G401 (cell line): ENCODE measurements at places on chromosomes 2 and 18. TPM values are rescaled to one million over a fixed set of nuclear protein-coding genes. Genes with fewer than 3 reads are reported as not detected.

GRCh38 chr2:240372101-240372500 lies 63.4 kb upstream of the GPC1 start:
- no peak for DNase-seq

The CYS1 gene
- 11.2 and 14.1 TPM in 2 replicates for total RNA-seq

GRCh38 chr2:28269019-28269784 lies 123.5 kb upstream of the FOSL2 start:
- DNase-seq = no peak

DNA sequence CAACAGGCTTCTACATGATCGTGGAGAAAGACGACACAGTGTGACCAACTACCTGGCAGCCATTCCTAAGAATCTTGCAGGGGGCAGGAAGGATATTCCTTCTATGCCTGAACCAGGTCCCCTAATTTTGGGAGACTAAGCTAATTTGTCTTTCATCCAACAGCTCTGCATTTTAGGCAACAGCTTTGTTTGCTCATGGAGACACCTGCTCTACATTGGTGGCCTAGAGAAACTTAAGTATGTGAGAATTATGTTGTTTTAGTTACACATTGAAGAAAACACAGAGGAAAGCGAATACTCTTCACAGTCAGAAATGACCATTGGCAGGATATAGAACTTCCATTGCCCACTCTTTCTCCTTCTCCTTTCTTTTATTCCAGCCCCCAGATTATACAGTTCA lies 75.2 kb downstream of the ASXL3 start:
- no peak for DNase-seq

The OR6B3 gene
- not detected in 2 replicates for total RNA-seq

The KCNK3 gene
- not detected in 2 replicates for total RNA-seq

GRCh38 chr2:96760986-96761832 lies 507 bp downstream of the CNNM4 start:
- peak; percentile 56 for DNase-seq

The NPC1 gene
- total RNA-seq = 24.3 and 31.8 TPM in 2 replicates

The CCL20 gene
- total RNA-seq = not detected in 2 replicates

The NCKAP5 gene
- not detected in 2 replicates for total RNA-seq

DNA sequence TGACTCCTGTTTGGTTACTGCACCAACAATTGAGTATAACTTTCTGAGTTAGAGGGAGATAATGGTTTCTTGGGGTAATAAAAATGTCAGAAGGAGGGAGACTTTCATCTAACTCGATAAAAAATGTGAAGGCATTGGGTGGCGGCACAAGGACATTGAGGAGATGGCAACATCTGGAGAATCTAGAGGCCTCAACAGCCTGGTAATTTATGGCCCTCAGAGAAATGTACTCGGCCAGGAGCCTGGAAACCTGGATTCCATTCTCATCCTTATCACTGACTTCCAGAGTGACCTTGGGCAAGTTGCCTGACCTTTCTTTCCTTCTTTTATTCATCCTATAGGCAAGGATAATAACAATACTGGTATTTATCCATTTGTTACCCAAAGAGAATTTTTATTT lies 173.5 kb upstream of the MEX3C start:
- DNase-seq = no peak

DNA sequence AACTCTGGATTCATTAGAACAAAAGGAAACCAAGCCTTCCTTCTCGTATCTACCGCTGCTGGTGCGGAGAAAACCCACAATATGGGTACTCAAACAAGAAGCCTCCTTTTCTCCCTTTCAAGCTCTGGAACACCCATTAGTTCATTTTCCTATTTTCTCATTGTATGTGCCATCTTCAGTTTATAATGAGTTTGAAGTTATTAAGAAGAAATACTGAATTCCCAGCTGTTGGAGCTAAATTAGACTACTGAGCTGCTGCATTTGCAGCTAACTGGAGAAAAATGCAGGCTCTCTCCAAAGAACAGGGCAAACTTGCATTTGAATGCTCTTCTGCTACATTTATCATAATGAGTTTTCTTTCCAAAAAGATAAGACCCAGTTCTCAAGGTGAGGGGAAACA lies 398.5 kb downstream of the NBAS start:
- DNase-seq = no peak

- no peak for DNase-seq
These were observed 13.7 kb downstream of the RUFY4 start for GRCh38 chr2:218082586-218083351.

DNA sequence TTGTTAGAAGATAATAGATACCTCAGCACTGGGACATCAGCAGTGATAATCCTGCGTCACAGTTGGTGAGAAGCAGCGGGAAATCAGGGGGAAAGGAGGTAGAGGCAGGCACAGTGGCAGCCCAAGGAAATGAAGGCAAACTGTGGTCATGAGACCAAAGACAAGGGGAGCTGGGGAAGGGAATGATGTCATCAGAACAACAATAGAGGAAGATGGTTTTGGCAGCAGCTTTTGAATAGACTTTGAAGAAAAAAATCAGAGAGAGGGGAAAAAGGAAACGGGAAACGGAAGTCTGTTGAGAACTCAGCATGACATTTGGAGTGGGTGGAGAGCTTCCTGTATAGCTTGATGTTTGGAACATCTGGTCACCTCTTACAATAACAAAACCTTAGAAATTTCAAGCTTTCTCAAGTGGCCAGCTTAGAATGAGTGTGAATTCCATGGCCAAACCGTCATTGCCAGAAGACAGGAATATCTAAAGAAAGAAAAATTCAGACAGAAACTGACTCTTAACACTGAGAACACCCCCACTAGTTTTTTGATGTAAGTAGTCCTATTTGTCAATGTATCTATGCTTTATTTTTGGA lies 18.4 kb upstream of the YES1 start:
- DNase-seq = no peak

GRCh38 chr2:235133837-235134236 lies 182.0 kb downstream of the SH3BP4 start:
- DNase-seq = no peak

DNA sequence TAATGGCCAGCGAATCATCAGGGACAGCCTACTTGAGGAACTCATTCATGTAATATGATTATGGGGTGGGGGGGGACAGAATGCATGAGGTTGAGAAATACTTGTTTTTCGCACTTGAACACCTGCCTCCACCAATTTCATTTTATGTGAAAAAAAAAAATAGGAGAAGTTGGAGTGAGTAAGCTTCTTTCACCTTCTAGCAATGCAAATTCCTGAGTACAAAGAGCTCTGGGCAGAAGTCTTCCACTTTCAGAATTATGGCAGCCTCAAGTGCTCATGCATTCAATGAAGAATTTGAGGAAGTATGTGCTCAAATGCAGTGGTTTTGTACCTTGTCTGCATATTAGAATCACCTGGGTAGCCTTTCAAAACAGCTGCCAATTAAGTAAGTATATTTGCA lies 40.1 kb upstream of the GPD2 start:
- DNase-seq = no peak

- DNase-seq = no peak
These were observed 345.0 kb downstream of the DPP10 start for GRCh38 chr2:114787486-114787885.

- peak; percentile 58 for DNase-seq
These were observed 142.9 kb upstream of the NDUFV2 start for GRCh38 chr18:8959551-8960135.

The HRH4 gene
- total RNA-seq = not detected in 2 replicates

- no peak for DNase-seq
These were observed 51.6 kb downstream of the XRCC5 start for GRCh38 chr2:216160786-216161185.

- DNase-seq = peak; percentile 1
These were observed 190.5 kb upstream of the TWIST2 start for GRCh38 chr2:238657132-238658053.

The DIPK1C gene
- total RNA-seq = not detected in 2 replicates

The DLX1 gene
- 21.8 and 26.2 TPM in 2 replicates for total RNA-seq

The PLCD4 gene
- 1.2 and 1.3 TPM in 2 replicates for total RNA-seq

The MEIS1 gene
- 0.25 TPM in 1 of 2 replicates, not detected in the other for total RNA-seq

DNA sequence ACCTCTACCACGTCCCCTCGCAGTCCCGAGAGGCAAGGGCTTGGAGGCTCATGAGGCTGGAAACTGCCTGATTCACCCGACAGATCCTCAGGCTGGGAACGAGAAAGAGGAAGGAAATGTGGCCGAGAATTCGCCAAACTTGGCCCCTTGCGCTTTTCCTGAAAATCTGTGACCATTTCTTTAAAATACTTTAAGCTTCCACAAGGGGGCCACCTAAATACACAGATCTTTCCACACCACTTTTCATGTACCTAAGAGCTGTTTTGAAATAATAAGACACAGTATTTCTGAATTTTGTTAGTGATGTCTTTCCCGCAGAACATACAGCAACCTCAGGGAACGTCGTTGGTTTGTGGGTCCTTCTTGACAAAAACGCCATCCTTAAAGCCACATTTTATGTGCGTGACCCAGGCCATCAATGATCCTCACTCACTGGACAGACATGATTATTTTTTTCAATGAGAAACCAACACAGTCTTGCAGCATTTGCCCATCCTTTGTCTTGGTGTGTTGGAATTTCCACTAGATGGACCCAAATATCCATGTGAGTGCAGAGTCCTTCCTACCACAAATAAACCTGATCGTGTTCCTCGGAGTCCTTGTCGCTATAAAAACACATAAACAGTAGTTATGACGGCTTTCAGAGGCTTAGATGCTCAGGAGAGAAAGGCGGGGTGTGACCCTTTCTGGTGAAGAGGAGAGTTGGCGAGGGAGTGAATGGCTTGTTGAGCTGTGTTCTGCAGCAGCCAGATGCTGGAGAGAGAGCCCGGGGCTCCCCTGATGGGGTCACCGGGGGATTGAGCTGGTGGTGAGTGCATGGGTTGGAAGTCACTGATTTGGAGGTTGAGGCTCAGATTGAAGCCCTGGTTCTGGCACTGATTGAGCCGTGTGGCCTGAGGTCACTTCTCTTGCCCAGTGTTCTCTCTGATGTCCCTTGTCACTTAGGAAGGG lies 25.0 kb downstream of the DCDC2C start:
- DNase-seq = peak; percentile 36

DNA sequence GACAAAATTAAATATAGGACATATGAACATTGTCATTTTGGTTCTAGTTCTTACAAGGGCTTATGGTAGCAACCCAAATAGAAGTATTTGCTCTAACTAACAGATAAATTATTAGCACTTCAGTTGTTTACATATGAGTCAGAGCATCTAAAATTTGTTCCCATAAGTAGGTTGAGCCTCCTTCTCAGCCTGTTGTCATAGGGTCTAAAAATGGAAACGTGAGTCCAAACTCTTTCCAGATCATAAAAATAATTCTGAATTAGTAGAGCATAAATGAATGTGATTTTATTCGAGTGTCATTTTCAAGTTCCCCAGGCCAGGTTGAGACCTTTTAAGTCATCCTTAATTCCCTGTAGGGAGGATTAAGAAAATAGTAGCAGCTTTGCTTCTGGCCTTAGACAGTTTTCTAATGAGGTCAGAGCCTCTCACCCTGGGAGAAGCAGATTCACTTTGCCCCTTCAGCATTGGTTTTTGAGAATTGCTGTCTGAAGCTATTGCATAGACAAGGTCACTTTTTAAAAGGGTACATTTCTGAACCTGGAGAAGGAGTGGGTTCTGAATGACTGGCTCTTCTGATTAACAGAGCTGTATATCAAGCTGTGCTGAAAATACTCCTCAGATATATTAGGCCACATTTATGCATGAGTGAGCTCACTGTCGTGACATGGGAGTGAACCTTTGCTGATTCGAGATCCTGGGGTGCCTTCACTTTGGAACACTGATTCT lies 164.3 kb downstream of the NEDD4L start:
- peak; percentile 60 for DNase-seq

The TANK gene
- 41.4 and 54.0 TPM in 2 replicates for total RNA-seq

DNA sequence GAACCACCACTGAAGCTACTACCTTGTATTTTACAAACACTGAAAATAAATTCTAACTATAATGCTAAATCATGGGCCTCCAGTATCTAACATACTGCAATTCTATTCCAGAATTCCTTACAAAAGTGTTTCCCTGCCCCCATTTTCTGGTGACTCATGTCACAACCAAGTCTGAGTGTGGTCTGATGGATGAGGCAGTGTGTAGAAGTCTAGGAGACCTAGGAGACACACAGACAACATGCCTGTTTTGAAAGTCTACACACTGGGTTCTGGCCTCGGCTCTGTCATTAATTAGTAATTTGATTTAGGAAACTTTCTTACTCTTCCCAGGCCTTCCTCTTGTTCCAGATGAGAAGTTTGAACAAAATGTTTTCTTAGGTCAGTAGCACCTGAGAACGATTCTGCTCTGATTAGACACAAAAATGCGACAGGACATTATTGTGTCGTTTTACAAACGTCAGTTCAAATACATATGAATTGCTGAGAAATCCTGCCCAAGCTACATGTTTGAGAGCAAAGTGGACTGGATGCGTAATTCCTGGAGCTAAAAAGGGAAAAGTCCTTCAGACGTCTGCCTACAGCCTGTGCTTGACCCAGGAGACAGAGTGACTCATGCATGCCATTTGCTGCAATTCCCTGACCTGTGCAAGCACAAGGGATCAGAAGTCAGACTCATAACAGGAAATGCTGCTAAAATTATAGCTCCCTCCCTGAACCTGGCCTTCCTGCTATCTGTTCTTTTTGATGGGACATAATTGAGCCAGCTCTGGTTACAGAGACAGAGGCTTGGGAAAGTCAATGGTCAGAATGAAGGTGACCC lies 494.4 kb downstream of the SOX11 start:
- DNase-seq = no peak
